ENCODE measurements at places on chromosomes 4 and X. TPM values are rescaled to one million over a fixed set of nuclear protein-coding genes. Genes with fewer than 3 reads are reported as not detected.

AMTN gene
- total RNA-seq, result not detected

CT47B1 gene
- total RNA-seq, result not detected

MND1 gene
- total RNA-seq, result 37.4 TPM

MAML3 gene
- 4.0 TPM for total RNA-seq

DHRSX gene
- 16.2 TPM for total RNA-seq

ZCCHC18 gene
- 2.2 TPM for total RNA-seq

SMARCAD1 gene
- 28.6 TPM for total RNA-seq

CSAG2 gene
- total RNA-seq, result not detected

GRCh38 chr4:24747234-24747975 lies 48.0 kb upstream of the SOD3 start:
- no peak overlapping the region for H3K4me3 ChIP-seq
- no peak for DNase-seq
- no peaks in the 10 kb centered on the region for H3K36me3 ChIP-seq
- no peak overlapping the region for H3K27ac ChIP-seq

GRCh38 chr4:71231129-71232055 lies 107.4 kb upstream of the SLC4A4 start:
- H3K27ac ChIP-seq, result no peak overlapping the region
- H3K4me3 ChIP-seq, result no peak overlapping the region
- no peaks in the 10 kb centered on the region for H3K4me1 ChIP-seq
- peaks cover 21% of the 10 kb centered on the region for H3K27me3 ChIP-seq

- H3K27ac ChIP-seq, result no peak overlapping the region
- H3K27me3 ChIP-seq, result peaks cover 2% of the 10 kb centered on the region
- DNase-seq, result no peak
- no peaks in the 10 kb centered on the region for H3K36me3 ChIP-seq
- H3K4me1 ChIP-seq, result no peaks in the 10 kb centered on the region
Measured at GRCh38 chr4:123783151-123783790, 386.7 kb downstream of the SPRY1 start.

DNA sequence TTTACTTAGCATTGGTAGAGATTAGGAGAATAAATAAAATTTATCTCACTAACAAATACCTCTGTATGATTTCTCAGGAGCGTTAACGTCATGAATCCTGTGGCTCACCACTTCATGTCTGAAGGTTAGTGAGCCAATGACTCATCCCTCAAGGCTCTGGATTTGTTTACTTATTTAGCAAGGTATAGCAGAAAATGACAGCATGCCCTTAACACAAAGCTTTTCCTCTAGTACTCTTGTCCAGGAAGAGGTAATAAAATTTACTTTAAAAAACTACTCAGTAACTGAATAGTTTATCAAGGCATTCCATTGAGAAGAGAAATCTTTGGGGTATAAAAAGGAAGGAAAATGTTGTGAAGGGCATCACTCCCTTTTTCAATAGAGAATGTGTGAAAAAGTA lies 823.8 kb downstream of the CCSER1 start:
- H3K4me1 ChIP-seq, result no peaks in the 10 kb centered on the region
- H3K36me3 ChIP-seq, result no peaks in the 10 kb centered on the region
- no peak overlapping the region for H3K4me3 ChIP-seq
- no peak overlapping the region for H3K27ac ChIP-seq
- DNase-seq, result no peak

GRCh38 chr4:2785613-2786012 lies 7.3 kb upstream of the SH3BP2 start:
- H3K27me3 ChIP-seq, result peaks cover 8% of the 10 kb centered on the region
- H3K4me1 ChIP-seq, result peaks cover 37% of the 10 kb centered on the region
- no peak overlapping the region for H3K4me3 ChIP-seq
- DNase-seq, result peak; percentile 54
- no peak overlapping the region for H3K27ac ChIP-seq

DNA sequence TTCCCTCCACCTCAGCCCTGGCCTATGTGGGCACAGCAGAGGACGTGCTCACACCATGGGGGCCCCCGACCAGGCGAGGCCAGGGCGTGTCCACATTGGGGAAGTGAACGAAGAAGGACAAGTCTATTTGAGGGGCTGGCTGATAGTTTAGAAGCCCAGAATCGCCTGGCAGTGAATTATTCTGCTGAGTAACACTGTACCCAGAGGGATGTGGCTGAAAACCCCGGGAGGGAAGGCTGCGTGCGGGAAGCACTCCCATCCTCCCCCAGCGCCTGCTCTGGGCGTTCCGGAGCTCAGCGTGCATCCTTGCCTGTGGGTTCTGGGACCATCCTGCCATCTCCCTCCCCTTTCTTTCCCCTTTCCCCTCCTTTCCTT lies 66.6 kb downstream of the TRMT44 start:
- H3K4me1 ChIP-seq, result no peaks in the 10 kb centered on the region
- no peaks in the 10 kb centered on the region for H3K36me3 ChIP-seq
- H3K4me3 ChIP-seq, result no peak overlapping the region
- no peak overlapping the region for H3K27ac ChIP-seq
- no peak for DNase-seq

GRCh38 chrX:38117485-38117884 lies 103.2 kb downstream of the SRPX start:
- no peak overlapping the region for H3K4me3 ChIP-seq
- H3K4me1 ChIP-seq, result no peaks in the 10 kb centered on the region
- no peaks in the 10 kb centered on the region for H3K27me3 ChIP-seq
- H3K36me3 ChIP-seq, result no peaks in the 10 kb centered on the region
- DNase-seq, result no peak

DNA sequence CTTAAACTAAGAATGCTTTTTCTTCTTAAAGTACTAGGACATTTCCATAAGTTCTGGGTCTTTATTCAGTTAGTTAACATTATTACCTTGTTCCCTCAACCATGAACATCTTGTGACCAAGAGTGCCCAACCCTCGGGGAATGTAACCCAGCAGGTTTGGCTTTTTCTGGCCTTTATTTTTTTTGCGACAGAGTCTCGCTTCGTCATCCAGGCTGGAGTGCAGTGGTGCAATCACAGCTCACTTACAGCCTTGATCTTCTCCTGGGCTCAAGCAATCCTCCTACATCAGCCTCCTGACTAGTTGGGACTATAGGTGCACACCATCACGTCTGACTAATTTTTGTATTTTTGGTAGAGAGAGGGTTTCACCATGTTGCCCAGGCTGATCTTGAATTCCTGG lies 65.1 kb downstream of the USP11 start:
- H3K27me3 ChIP-seq, result peaks cover 2% of the 10 kb centered on the region
- H3K27ac ChIP-seq, result no peak overlapping the region
- no peaks in the 10 kb centered on the region for H3K36me3 ChIP-seq
- no peak overlapping the region for H3K4me3 ChIP-seq

DNA sequence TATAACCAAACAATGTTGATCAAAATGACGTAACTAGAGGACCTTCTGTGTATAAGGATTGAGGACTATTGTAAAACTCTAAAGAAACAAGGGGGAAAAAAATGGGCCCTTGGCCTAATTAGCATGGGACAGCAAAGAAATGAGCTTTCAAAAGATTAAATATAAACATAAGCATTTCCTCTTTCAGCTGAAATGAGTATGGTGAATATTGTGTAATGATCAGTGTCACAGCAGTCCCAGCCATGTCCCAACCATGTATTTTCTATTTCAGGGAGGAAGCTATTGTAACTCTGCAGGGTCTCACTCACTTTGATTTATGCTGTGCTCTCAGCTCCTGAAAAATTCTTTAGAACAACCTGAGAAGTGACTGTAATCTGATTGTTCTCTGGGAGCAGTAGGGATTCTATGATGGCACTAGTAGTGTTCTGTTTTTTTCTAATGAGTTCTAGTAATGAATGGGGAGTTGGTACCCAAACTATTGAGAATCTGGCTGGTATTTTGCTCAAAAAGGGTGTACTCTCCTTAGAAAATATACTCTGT lies 25.8 kb downstream of the ANXA10 start:
- no peaks in the 10 kb centered on the region for H3K4me1 ChIP-seq
- no peak overlapping the region for H3K27ac ChIP-seq
- peaks cover 2% of the 10 kb centered on the region for H3K27me3 ChIP-seq
- no peaks in the 10 kb centered on the region for H3K36me3 ChIP-seq

DNA sequence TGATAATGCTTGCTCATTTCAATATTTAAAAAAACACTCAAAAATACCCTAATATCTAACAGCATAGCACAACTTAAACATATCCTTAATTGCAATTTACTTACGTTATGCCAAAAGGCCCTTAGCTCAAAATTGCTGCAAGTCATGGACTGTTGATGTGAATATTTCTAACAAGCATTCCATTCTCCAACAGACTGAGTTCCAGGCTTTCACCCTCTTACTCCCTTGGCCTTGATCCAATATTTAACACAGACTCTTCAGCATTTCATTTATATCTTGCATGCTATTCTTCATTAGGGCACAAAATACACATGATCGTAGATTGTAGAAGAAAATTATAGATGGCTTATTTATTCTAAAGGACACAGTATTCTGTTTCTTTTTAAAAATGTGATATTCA lies 96.5 kb downstream of the RNF150 start:
- no peaks in the 10 kb centered on the region for H3K27me3 ChIP-seq
- H3K27ac ChIP-seq, result no peak overlapping the region
- no peak overlapping the region for H3K4me3 ChIP-seq
- H3K36me3 ChIP-seq, result no peaks in the 10 kb centered on the region
- H3K4me1 ChIP-seq, result no peaks in the 10 kb centered on the region
